ENCODE measurements at places on chromosomes 5 and 9.

DNA sequence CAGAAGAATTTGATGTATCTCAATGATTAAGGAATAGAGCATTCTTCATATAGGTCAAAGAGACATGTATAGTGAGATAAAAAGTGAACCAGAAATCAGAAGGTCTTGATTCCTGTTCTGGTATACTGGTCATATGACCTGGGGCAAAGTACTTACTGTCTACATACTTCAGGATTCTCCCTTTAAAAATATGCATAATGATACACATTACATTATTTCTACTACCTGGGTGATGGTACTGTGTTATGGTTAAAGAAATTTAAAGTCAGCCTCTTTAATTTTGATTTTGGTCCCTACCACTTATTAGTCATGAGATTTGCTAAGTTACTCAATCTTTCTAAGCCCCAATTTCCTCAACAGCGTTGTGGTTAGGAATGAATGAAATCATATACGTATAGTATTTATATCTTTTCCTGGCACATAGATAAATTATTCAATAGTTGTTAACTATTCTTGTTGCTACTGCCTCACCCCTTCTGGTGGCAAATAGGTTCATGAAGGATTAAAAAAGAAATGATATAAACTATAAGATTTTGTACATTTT is 984.1 kb downstream of the TLE4 start:
- H3K27ac ChIP-seq, result no peak overlapping the region
- H3K36me3 ChIP-seq, result no peaks in the 10 kb centered on the region
- H3K27me3 ChIP-seq, result no peaks in the 10 kb centered on the region

- no peaks in the 10 kb centered on the region for H3K27me3 ChIP-seq
- H3K4me3 ChIP-seq, result peak overlapping the region; percentile 69
- peak overlapping the region; percentile 68 for H3K27ac ChIP-seq
- H3K36me3 ChIP-seq, result peaks cover 40% of the 10 kb centered on the region
- DNase-seq, result no peak
Measured at GRCh38 chr5:141617682-141618029, 1.1 kb downstream of the DIAPH1 start.

- no peaks in the 10 kb centered on the region for H3K27me3 ChIP-seq
- DNase-seq, result no peak
Measured at GRCh38 chr5:140130949-140131733, 5.4 kb downstream of the IGIP start.

- H3K4me3 ChIP-seq, result no peak overlapping the region
- H3K4me1 ChIP-seq, result no peaks in the 10 kb centered on the region
- H3K27me3 ChIP-seq, result no peaks in the 10 kb centered on the region
- H3K36me3 ChIP-seq, result no peaks in the 10 kb centered on the region
Measured at GRCh38 chr5:77636641-77637169, 1.8 kb downstream of the OTP start.

GRCh38 chr9:125125523-125125922 is 17.8 kb downstream of the SCAI start:
- H3K27me3 ChIP-seq, result no peaks in the 10 kb centered on the region
- H3K36me3 ChIP-seq, result peaks cover 7% of the 10 kb centered on the region
- no peak for DNase-seq
- H3K4me1 ChIP-seq, result peaks cover 75% of the 10 kb centered on the region
- H3K27ac ChIP-seq, result peak overlapping the region; percentile 94

DNA sequence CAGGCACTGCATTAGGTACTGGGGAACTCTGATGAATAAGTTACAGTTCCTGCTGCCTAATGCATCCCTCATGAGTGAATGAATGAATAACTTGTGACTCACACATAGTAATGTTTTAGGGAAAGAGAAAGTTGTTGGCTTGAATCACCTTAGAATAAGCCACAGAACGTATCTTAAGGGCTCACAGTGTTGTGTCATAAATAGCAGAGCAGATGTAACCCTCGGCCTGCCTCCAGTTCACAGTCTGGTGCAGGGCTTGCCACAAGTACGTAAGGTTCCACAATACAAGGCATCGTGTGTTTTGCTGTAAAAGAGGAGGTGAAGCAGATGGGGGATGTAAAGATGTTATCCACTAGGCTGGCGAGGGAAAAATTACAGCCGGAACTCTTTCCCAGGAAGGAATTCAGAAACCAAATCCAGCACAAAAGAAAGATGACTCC is 218.7 kb downstream of the TRPM3 start:
- no peak for DNase-seq
- no peaks in the 10 kb centered on the region for H3K27me3 ChIP-seq
- no peak overlapping the region for H3K27ac ChIP-seq
- no peaks in the 10 kb centered on the region for H3K36me3 ChIP-seq
- H3K4me3 ChIP-seq, result no peak overlapping the region

- DNase-seq, result no peak
- no peak overlapping the region for H3K4me3 ChIP-seq
- H3K4me1 ChIP-seq, result no peaks in the 10 kb centered on the region
- H3K27ac ChIP-seq, result no peak overlapping the region
- H3K36me3 ChIP-seq, result no peaks in the 10 kb centered on the region
Measured at GRCh38 chr9:20749496-20750198, 65.6 kb downstream of the FOCAD start.

- no peak overlapping the region for H3K4me3 ChIP-seq
- peaks cover 10% of the 10 kb centered on the region for H3K36me3 ChIP-seq
- H3K27ac ChIP-seq, result no peak overlapping the region
- H3K4me1 ChIP-seq, result no peaks in the 10 kb centered on the region
- no peaks in the 10 kb centered on the region for H3K27me3 ChIP-seq
- DNase-seq, result no peak
Measured at GRCh38 chr5:41817625-41818301, 52.5 kb downstream of the OXCT1 start.

DNA sequence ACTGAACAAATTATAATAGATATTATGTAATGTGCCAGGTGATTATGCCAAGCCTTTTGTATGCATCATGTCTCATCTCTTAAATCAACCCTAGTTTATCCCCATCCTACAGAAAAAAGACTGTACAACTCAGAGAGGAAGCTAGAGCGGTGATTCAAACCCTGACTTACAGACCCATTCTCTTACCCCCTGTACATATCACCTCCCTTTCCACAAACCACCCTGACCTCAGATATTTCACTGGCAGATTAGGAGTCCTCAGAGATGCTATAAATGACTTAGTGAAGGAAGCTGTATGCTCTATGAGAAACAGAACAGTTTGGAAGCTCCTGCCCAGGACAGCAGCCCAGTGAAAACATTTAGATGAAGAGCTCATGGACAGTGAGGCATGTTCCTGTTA is 79.1 kb upstream of the RARS1 start:
- no peak for DNase-seq
- H3K4me3 ChIP-seq, result no peak overlapping the region
- peaks cover 11% of the 10 kb centered on the region for H3K27me3 ChIP-seq
- H3K36me3 ChIP-seq, result no peaks in the 10 kb centered on the region
- H3K4me1 ChIP-seq, result peaks cover 3% of the 10 kb centered on the region

DNA sequence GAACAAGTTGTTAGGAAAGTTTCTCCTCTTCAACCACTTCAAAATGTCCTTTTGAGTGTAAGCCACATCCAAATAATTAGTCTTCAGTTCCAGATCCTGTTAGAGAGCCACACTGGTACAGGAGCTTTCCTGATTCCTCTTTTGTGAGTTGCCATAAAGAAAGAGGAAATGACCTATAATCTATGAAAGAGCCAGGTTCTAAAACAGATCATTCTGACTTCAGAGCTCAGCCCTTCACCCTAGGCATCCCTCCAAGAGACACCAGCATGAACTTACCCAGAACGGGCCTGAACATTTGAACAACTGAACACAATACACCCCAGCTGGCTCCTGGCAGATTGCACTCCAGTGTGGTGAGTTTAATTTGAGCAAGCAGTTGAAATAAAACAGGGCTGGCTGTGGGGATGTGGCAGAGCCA is 25.7 kb downstream of the SLC1A1 start:
- H3K27me3 ChIP-seq, result no peaks in the 10 kb centered on the region
- no peaks in the 10 kb centered on the region for H3K36me3 ChIP-seq
- DNase-seq, result no peak
- no peaks in the 10 kb centered on the region for H3K4me1 ChIP-seq
- no peak overlapping the region for H3K4me3 ChIP-seq
- H3K27ac ChIP-seq, result no peak overlapping the region

DNA sequence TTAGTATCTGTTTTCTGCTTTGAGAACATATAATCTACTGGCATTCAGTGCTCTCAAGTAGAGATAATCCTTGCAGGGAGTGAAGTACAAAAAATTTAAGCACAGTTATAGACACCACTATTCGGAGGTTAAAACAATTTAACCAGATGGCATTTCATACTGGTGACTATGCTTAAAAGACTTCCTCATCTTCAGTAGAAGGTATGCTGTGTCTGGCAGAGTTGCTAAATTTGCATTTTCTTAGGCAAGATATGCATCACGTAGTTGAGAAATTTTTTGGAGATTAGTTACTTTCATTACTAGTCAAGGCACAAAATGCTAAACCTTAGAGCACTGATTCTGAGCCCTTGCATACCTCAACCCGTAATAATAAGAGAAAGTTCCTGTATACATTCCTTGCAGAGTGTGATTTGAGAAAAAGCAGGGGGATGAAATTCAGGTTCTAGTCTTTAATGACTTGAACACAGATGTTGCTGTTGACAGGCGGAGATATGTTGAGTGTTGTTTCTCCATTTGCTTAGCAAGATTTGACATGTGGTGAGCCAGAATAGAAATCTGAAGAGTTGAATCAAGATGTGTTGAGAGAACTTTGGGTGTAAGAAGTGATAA is 70.8 kb upstream of the STARD4 start:
- H3K27ac ChIP-seq, result no peak overlapping the region
- H3K4me1 ChIP-seq, result peaks cover 11% of the 10 kb centered on the region
- DNase-seq, result no peak

DNA sequence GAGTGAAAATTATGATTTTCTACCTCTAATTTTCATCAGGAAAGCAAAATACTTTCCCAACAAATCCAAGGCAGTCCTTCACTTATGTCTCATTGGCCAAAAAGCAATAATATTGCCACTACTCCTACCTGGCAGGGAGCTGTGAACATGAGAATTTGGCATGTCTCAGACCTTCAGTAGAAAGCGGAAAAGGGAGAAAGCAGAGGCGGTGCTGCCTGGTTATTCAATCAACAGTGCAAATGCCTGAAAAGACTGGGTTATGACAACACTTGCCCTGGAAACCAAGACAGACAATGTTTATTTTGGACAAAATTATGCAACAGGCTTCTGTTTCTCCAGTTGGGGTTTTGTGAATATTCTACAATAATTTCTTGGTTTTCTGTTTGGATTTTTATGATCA is 194.4 kb downstream of the TAF11L14 start:
- no peaks in the 10 kb centered on the region for H3K27me3 ChIP-seq
- H3K36me3 ChIP-seq, result no peaks in the 10 kb centered on the region
- H3K4me3 ChIP-seq, result no peak overlapping the region
- no peak overlapping the region for H3K27ac ChIP-seq

DNA sequence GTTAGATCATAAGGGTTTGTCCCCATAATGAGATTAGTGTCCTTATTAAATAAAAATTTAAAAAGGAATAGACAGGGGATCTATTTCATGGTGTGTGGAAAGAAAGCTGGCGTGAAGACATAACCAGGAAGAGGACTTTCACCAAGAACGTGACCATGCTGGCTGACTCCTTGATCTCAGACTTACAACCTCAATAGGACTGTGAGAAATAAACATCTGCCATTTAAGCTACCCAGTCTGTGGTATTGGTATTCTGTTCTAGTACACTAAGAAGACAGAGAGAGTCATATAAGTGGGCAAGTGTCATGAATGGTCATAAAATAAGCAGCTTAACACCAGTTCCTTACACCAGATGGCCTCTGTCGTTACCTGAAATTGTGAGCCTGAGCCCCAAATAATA is 259.4 kb upstream of the CCNG1 start:
- H3K4me3 ChIP-seq, result no peak overlapping the region
- no peak for DNase-seq
- H3K4me1 ChIP-seq, result peaks cover 26% of the 10 kb centered on the region
- H3K36me3 ChIP-seq, result no peaks in the 10 kb centered on the region
- H3K27me3 ChIP-seq, result no peaks in the 10 kb centered on the region

DNA sequence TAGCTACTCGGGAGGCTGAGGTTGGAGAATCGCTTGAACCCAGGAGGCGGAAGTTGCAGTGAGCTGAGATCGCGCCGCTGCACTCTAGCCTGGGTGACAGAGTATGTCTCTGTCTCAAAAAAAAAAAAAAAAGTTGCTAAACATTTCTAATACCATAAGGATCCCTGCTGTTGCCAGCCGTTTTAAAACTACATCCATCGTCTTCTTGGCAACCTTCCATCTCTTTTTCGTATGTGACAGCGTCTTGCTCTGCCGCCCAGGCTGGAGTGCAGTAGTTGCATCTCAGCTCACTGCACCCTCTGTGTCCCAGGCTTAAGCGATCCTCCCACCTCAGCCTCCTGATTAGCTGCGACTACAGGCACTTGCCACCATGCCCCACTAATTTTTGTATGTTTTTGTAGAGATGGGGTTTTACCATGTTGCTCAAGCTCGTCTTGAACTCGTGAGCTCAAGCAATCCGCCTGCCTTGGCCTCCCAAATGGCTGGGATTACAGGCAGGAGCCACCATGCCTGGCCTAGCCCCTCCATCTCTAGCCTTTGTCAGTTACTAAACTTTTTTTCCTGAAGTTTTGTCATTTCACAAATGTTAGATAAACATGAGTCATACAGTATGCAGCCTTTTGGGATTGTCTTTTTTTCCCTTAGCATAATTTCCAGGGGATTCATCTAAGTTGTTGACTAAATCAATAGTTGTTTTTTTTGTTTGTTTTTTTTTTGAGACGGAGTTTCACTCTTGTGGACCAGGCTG is 13.5 kb downstream of the NSD1 start:
- no peak overlapping the region for H3K27ac ChIP-seq
- H3K4me3 ChIP-seq, result no peak overlapping the region
- no peaks in the 10 kb centered on the region for H3K27me3 ChIP-seq
- no peaks in the 10 kb centered on the region for H3K4me1 ChIP-seq
- DNase-seq, result no peak
- H3K36me3 ChIP-seq, result peaks cover 78% of the 10 kb centered on the region

- peaks cover 18% of the 10 kb centered on the region for H3K27me3 ChIP-seq
- H3K4me3 ChIP-seq, result no peak overlapping the region
- no peak overlapping the region for H3K27ac ChIP-seq
Measured at GRCh38 chr5:137136991-137137632, 362.0 kb downstream of the SPOCK1 start.

DNA sequence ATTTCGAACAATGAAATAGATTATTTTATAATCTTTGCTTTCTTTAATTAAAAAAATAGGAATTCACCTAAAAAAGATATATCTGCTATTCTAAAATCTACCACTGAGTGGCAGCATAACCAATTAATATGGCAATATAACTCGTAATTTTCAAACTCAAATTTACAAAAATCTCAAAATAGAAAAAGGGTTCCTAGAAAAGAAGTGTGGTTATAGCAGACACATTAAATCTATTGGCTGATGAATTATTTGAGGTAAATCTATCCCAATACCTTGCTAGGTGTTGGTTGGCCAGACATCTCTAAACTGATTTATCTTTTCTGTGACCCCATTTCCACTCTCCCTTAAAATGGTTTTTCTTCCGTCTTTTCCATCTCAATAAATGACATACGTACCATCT is 30.2 kb upstream of the NRG2 start:
- no peak for DNase-seq
- no peak overlapping the region for H3K4me3 ChIP-seq
- peaks cover 6% of the 10 kb centered on the region for H3K27me3 ChIP-seq
- H3K4me1 ChIP-seq, result no peaks in the 10 kb centered on the region

Measured in DND-41 (cell line).